ENCODE measurements at places on chromosomes 2 and 18.

DNA sequence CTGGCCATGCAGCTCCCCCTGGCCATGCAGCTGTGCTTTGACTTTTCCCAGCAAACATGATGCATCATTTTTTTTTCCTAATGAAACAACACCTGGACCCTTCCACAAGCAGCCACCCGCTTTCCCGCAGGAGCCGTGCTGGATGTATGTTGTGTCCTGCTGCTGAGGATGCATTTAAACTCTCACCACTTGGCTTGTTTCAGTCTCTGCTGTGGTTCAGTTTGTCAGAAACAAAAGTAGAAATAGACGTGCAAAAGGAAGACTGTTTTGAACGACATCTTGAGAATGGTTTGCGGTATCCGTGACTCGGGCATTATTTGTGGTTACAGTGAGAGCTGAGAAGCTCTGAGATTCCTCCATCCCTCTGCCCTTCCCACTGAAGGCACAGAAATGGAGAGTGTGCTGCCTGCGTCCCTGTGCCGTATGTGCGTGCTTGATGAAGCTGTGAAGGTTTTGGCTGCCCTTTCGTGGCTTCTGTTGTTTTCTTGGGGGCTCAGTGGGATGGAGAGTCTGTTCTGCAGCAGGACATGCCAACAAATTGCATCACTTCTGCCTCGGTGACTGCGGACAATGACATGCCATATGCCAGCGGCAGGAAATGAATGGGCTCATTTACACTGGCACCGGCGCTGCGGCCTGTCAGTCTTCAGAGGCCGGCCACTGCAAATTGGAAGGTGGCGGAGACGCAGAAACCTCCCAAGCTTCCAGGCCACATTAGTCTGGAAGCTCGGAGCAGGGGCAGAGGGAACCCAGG lies 417.7 kb upstream of the SALL3 start:
- DNase-seq = no peak

DNA sequence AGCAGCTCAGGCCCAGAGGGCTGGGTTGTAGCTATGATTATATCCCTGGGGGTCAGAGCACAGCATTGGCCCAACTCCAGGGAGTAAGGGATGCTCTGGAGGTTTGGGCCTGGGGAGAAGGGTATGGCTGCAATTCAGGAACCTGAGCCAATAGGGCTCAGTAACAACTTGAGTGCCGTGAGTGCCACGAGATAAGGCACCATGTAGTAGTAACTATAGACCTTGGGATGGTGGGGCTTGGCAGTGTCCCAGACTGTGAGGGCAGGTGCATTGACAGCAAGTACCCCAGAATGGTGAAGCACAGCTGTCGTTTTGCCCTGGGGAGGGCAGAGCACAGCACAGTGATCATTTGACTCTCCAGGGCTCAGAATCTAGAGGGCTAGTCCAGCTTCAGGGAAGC lies 45.1 kb upstream of the ZNF396 start:
- no peak for DNase-seq

GRCh38 chr2:207403950-207404349 lies 125.8 kb upstream of the CREB1 start:
- DNase-seq = no peak

DNA sequence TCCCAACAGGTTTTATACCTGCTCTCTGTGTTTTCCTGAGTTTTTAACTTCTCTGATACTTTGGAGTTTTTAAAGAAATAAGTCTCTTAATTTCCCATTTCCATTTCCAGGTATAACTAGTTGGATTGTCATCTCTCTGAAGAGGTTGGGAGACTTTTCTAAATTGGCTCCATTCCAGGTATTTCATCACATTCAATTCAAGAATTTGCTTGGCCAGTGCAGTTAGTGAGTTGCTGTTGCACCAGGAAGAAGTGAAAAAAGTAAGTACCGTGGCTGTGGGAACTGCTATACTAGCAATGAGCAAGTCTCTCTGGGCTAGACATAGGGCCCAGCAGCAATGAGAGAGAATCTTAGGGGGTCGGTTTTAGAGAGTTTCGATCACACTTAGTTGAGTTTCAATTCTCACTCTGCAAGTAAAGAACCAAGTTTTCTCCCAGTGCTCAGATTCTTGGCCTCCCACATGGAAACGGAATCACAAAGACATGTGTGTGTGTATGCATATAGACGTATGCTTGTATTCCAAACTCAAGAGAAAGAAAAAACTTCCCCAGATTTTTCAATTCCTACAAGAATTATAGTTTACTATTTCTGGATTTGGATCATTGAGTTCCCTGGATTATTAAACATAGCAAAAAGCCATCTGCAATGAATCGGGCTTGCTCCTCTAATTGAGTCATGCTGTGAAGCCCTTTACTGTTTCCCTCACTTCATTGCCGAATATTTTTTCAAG lies 894.4 kb downstream of the BCL11A start:
- no peak for DNase-seq

DNA sequence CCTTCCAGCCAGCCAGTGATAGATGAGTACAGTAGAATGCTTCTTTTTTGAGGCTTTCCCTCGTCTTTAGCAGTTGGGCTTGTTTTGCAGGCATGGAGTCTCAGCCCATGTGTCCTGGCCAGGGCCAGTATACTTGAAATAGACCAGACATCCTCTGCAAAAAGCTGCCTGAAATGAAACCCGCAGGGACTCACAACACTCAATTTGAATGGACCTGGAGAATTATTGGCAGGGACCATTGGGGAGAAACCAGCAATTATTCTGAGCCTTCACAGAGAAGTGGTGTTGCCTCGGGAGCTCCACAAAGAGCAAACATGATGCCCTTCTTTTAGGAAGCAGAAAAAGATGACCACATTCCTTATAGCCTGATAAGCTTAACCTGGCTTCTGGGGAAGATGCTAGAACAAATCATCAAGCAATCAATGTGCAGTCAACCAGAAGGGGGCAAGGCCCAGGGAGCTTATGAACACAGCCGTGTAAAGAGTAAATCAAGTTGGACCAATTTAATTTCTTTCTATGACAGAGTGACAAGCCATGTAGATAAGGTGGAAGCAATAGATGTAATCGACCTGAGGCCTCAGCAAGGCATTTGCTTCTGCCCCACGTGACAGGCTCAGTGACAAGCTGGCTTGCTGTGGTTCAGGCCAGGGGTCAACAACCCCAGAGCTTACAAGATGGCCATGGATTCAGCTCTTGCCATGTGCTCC lies 42.1 kb downstream of the BOD1L2 start:
- no peak for DNase-seq

All from germinal center (tissue), 1 donor.